DMS53 (cell line): ENCODE measurements at places on chromosomes 7 and 10.

DNA sequence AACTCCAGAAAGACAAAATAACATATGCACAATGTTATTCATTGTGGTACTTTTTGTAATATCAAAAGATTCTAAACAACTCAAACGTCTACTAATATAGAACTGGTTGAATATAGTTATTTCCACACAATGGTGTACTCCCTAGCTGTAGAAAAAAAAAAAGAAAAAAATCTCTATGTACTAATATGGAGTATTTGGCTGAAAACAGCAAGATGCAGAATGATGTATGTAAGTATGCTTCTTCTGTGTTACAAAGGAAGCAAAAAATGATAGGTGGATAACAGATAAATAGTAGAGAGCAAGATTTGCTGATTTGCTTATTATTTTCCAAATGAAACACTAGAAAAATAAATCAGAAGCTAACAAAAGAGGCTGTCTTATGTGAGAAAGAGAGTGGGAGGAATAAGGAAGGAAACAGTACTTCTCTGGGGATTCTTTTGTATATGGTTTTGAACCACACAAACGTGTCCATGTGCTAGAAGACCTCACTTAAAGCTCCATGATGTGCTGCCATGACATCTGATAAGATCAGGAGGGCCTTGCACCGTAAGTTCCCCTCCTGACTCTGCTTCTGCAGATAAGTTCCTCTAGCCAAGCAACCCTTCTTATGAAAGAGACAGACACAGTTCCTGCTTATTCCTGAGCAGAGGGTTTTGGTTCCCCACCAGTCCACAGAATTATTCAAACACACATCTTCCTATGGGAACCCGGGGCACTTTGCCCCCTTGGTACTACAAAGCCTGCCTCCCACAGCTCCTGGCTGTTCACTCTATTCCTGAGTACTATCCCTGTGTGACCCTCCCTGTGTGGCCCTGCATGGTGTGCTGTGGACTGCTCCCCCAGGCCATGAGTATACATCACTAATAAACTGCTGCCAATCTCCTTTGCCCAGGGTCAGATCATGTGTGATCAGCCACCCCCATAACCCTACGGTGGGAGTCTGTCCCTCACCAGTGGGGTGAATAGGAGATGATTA is 159.1 kb downstream of the CCDC71L start:
- no peak for DNase-seq

DNA sequence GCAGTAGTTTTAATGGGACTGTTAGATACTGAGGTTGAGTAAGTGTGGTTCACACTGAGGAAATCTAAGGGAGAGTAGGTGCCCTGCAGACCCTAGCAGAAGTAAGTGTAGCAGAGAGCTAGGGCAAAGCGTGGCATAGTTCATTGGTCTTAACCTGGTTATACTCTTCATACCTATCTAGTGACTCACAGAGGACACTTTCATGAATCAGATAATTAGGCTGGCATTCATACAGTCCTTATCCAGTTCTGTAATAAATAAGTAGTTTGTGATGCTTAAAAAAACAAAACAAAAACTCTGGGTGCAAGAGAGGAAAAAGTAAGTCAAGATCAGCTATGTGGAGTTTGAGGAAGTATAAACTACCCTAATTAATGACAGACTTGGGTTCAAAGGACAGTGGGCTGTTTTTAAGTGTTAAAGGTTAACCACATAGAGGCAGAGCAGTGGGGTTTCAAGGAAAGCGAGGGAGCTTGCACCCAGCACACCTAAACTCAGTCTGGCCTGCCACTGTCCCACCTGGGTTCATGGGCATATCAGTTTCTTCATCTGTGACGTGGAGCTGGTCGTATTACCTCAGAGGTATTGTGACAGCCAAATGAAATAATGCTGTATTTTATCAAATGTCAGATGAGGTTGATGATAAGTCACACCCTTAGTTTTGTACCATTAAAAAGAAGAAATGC is 27.1 kb downstream of the LMTK2 start:
- no peak for DNase-seq

DNA sequence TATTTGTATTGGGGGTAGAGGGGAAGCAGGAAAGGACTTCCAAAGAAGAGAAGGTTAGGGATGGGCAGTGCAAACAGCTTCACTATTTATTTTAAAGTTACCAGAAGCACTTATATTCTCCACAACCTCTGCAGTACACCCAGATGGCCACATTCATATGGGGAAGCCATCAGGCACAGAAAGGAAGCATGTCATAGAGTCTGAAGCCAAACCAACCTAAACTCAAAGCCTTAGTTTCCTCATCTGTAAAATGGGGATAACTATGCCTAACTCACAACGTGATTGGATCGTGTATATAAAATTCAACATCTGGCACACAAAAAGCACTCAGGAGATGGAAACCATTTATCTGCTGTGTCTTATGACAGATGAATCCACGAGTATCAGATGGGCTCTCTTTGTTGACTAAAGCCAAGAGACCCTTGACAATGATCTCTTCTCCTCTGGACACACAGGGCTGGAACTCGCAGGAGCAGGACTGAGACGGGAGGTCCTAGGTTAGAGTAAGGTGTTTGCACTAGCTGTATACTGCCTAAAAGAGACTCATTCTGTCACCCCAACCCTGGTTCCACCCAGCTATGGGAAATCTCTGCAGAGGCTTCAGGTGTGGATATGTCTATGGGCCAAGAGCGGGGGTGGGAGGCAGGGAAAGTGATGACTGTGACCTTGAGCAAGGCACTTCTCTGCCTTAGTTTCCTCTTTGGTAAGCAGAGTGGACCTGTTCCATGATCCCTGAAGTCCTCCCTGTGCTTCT is 1.8 kb downstream of the KIAA1549 start:
- peak; percentile 70 for DNase-seq

DNA sequence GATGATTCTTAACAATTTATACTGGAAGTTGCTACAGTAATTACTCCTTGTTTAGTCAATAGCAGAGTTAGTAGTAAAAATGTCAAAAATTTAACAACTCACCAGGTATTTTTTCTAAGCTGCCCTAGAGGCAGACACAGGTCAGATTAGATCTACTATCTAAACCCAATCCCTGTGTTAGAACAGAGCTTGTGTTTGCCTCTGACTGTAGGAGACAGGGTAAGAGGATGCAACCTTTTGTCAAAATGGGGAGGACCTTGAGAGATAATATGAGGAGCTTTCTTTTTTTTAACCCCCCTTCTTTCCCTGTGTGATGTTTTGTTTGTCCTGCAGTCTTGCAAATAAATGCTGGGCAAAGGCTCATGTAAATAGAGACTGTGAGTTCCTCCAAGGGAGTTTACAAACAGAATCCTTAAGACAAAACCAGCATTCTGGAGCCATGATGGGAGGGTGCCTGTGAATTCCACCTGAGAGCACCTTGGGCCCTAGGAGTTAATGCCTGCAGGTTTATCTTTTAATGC is 353.1 kb downstream of the GATA3 start:
- no peak for DNase-seq

GRCh38 chr10:10540398-10540797 is 477.3 kb upstream of the CELF2 start:
- no peak for DNase-seq

DNA sequence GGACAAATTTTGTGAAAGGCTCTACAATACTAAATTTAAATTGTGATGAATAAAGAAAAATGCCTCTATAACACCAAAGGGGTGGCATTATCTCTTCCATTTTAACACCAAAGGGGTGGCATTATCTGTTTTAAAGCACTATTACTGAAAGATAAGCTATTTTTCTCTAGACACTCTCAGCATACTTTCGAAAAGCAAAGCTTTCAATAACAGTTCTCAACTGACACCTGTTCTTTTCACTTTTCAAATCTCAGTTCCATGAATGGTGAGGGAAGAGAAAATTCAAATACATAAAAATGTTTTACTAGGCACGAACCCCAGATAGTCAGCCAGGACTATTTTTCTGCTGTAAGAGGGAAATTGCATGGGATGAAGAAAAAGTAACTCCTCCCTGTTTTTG is 103.8 kb downstream of the CPEB3 start:
- no peak for DNase-seq

- DNase-seq: no peak
Observed at GRCh38 chr10:77855404-77856155, 71.0 kb downstream of the DLG5 start.
